ENCODE measurements at places on chromosomes 11 and 22.

GRCh38 chr11:119608201-119608600 lies 120.8 kb downstream of the NECTIN1 start:
- no peak for DNase-seq

DNA sequence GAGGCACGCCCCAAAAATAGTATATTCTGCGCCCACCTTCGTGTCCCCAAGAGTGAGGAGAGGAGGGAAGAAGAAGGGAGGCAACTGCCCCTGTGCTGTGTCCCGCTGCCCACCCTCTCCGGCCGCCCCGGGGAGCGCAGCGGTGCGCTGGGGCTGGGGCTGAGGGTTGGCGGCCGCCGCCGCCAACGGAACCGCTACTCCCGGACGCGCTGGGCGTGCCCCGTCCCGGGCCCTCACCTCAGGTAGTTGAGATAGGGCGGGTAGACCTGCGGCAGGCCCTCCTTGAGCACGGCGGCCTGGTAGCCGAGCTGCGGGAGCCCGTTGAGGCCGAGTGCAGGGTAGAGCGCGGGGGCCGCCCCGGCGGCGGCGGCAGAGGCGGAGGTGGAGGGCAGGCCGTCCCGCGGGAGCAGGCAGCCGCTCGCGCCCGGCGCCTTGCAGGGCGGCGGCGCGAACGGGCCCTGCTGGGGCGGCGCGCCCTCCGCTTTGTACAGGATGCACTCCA lies 2.4 kb downstream of the PGR start:
- DNase-seq = no peak

DNA sequence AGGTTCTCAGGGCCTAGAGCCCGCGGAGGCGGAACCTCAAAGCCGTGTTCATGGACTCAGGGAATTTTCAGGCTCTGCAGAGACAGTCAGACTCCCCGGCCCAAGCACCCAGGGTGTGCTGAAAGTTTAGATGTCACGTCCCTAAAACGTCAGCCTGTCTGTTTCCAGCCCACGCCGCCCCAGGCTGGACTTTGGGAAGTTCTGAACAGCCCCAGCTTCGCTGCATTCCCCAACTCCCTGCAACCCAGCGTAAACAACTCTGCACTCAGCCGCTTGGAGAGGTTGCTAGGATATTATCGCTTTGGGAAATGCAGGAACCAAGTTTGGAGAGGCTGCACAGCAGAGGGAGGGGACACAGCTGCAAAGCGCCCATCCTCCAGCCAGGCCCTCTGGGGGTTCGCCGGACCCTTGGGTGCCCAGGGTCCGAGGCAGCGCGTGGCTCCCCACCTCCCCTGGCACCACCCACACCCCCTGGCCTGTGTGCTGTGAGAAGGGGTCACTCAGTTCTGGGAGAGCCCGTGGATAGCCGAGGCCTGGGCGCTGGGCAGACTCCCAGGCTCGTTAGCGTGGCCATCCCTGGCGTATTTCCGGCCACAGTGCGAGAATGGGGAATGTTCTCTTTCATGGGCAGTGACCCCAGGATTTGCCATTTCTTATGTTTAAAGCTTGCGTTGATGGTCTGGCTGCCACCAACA lies 120.5 kb upstream of the FGF3 start:
- no peak for DNase-seq

DNA sequence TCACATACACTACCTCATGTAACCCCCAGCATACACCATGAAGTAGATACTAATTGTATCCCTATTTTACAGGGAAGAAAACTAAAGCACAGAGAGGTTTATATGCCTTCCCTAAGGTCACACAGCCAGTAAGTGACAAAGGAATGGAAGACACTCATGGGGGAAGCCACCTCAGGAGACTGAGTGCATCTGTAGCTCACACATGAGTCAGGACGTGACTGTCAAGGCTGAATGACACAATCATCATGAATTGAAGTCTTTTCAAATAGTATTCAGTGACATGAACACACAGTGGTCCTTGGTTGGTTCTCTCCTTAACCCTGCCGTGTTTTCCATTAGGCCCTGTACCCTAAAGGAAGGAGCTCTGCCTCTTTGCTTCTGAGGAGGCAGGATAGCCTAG lies 463.0 kb downstream of the NTM start:
- DNase-seq = no peak

DNA sequence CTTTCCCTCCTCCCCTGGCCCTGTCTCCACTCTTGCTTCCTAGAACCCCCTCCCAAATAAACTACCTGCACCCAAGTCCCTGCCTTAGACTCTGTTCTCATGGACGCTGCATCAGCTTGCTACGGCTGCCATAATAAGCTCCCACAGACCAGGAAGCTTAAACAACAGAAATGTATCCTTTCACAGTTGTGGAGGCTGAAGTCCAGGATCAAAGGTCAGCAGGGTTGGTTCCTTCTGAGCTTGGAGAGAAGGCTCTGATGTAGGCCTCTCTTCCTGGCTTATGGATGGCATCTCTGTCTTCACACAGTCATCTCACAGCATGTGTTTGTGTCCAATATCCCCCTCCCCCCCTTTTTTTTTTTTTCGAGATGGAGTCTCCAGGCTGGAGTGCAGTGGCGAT lies 23.4 kb downstream of the CBX7 start:
- DNase-seq = no peak

GRCh38 chr11:102626676-102627075 lies 1.5 kb upstream of the MMP20 start:
- DNase-seq = no peak

DNA sequence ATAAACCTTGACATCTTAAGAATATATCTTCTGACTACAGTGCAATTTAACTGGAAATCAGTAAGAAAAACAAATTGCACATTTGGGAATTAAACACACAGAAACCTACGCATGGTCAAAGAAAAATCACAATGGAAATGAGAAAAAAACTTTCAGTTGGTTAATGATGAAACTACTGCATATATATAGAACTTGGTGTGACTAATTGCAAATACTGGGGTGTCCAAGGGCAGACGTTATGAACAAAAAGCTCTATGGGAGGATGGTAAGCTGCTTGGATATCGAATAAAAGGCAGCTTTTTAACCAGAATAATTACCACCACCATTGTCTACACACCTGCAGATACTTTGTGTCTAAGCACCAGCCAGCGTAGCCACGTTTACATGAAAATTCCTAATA lies 791 bp downstream of the GDPD4 start:
- DNase-seq = no peak
